ENCODE measurements at places on chromosomes 6 and 20.

DNA sequence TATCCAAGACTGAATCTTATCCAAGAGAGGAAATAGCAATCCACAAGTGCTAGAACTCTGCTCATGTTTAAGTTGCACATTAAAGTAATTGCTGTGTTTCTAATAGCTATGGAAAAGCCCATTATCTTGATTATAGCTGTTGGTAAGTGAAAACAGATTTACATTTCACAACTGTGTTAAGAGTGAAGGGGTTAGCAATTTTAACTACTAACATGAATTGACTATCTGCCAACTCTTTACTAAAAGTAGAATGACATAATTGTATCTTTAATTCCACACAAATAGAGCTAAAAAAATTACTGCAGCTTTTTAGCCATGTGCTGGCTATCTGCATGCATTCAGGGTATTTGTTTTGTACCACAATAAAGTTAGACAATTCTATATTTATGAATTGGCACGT lies 277.9 kb upstream of the IRAK1BP1 start:
- no peak for DNase-seq

DNA sequence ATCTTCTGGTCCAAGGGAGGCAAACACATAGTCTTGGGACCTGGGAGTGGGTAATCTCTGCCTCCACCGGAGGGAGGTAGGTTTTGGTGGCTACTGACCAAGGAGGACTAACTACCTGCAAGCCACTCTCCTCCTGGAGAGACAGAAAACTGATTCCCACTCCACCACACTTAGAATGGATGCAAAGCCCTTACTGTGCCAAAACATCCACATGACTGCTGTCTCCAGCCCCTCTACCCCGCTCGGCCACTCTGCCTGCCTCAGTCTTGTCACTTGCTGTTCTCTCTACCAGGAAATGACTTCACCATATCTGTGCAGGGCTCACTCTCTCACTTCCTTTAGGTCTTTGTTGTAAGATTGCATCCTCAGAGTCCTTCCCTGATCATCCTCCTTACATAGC lies 129.5 kb upstream of the ARG1 start:
- peak; percentile 12 for DNase-seq

DNA sequence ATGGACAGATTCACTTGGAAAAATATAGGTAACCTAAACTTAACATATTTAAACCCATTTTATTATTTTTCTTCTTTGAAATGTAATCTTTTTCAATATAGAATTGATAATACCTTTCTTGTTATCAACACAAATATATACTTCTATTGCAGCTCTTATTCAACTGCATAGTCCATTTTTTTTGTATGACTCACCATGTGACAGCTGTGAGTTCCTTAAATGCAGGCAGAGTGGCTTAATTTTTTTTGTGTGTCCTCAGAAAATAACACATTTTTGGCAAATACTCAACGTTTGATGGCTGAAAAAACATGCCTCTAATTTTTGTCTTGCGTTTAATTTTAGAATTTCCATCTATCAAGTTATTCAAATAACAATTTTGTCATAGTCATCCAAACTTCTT lies 454.8 kb downstream of the PHF3 start:
- no peak for DNase-seq

- DNase-seq = no peak
Observed at GRCh38 chr6:125586074-125586473, 163.4 kb upstream of the HEY2 start.

DNA sequence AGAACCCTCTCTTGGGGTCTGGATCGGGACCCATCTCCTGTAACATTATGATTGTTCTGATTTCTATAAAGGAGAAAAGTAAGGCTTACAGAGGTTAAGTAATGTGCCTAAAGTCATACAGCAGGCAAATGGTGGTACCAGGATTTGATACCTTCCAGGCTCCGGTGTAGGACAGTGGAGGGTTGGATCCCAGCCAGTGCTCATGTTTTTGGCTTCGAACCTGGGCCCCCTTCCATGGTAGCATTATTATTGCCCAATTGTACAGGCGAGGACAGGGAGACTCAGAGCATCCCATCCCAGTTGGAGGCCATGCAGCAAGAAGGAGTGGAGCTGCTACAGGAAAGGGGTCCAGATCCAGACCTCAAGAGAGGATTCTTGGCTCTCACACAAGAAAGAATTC lies 202.7 kb downstream of the TFAP2C start:
- no peak for DNase-seq

- DNase-seq = no peak
Observed at GRCh38 chr6:39061182-39061581, 12.6 kb downstream of the GLP1R start.

DNA sequence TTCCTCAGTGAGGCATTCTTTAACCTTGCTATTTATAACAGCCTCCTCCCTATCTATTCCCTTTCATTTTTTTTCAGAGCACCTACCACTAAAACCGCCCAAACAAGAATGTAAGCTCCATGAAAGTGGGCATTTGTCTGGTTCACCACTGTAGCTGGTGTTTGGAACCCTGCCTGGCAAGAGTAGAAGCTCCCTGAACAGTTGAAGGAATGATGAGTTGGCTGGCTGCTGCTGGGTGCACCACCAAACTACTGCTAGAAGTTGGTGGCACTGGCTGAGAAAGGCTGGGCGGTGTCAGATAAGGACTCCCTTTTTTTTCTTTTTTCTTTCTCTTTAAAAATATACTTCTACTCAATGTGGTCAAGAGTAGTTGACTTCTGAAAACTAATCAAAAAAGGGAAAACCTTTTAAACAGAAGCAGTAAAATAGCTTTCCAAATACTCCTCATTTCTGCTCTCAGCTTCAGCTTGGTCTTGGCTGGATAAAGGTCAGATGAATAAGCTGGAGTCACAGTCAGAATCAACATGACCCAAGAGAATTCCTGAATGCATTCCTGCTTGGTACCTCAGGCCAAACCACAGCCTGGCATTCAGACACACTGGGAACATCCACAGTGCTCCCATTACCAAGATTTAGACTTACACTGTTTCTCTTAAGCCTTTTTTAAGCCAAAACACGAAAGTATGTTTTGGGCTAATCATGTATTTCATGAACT lies 38.0 kb downstream of the RTN4IP1 start:
- no peak for DNase-seq

DNA sequence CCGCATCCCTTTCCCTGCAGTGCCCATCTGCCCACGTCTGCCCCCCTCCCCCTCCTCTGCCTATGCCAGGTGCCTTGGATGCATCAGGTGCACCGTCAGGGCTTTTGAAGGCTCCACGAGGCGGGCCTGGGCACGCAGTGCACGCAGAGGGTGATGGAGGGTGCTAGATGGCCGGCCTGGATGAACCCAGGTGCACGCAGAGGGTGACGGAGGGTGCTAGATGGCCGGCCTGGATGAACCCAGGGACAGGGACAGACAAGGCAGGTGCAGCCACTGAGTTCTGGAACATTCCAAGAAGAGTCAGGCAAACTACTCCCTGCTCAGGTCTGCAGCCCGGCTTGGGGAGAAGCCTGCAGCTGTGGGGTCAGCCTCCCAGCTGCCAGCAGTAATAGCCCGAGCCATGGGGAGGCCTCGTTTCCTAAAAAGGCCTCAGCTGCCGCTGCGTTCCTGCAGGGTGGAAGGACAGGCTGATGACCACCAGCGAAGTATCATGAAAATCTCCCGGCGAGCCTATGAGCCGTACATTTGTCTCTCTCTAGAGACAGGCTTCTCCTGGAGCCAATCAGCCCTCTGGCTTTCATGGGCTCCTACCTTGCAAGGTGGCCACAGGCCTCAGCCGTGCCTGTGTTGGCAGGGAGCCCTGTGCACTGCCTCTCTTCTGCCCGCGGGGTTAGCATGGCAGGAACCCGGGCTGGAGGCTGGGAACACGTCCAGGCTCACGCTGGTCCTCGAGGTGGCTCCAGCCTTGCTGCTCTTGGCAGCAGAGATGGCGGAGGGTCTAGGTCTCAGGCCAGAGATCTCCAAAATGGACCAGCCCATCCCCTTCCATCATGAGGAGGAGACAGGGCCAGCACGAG lies 29.6 kb downstream of the NTSR1 start:
- DNase-seq = no peak

GRCh38 chr20:32585011-32585585 lies at the start of gene NOL4L:
NOL4L (minus strand) TSS chr20:32585333; CDS start chr20:32584890, 443 bp downstream.
- DNase-seq = no peak

Data from activated naive CD4-positive, alpha-beta T cell (primary cell).